Activated T-helper 2 cell treated with anti-CD3 and anti-CD28 coated beads, Interferon-gamma antibody, Interleukin-2, Interleukin-4, amounts not matched to agents 10 μg/mL and 5 μg/mL and 100 μg/mL, durations not matched to agents 14 hours and 24 hours and 36 hours (primary cell): ENCODE measurements at places on chromosomes 4 and X. TPM values are rescaled to one million over a fixed set of nuclear protein-coding genes. Genes with fewer than 3 reads are reported as not detected.

Gene AFM
- not detected in 2 replicates for total RNA-seq

Gene RIPPLY1
- total RNA-seq, result not detected in 2 replicates

Gene PAGE5
- total RNA-seq, result not detected in 2 replicates

Gene HEPH
- not detected in 2 replicates for total RNA-seq

Gene MAGED4
- not detected in 2 replicates for total RNA-seq

Gene GPC4
- total RNA-seq, result not detected in 2 replicates

Gene SPP1
- 0.43 and 0.67 TPM in 2 replicates for total RNA-seq

DNA sequence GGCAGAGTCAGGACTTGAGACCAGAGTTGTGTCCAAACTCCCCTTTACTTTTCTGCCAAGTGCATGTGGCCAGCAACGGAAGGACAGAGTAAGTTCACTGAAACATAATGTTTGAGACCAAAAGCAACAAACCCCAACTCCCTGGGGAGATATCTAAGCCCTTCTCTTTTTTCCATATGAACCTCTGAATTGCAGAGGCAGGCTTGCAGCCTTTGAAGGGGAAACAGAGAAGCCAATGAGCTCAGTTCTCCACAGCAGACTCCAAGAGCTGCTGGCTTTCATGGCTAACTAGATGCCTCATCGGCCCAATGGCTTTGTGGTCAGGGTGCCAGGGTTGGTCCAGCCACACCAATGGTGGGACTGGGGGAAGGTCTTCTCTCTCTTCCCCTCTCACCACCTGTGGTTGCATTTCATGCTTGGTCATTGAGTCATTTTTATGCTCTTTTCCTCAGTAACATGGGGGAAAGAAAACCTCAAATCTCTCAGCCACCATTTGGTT, 34.0 kb downstream of the STARD8 start:
- no peak overlapping the region for H3K27ac ChIP-seq
- H3K36me3 ChIP-seq, result no peaks in the 10 kb centered on the region
- no peaks in the 10 kb centered on the region for H3K27me3 ChIP-seq
- peaks cover 26% of the 10 kb centered on the region for H3K4me1 ChIP-seq

DNA sequence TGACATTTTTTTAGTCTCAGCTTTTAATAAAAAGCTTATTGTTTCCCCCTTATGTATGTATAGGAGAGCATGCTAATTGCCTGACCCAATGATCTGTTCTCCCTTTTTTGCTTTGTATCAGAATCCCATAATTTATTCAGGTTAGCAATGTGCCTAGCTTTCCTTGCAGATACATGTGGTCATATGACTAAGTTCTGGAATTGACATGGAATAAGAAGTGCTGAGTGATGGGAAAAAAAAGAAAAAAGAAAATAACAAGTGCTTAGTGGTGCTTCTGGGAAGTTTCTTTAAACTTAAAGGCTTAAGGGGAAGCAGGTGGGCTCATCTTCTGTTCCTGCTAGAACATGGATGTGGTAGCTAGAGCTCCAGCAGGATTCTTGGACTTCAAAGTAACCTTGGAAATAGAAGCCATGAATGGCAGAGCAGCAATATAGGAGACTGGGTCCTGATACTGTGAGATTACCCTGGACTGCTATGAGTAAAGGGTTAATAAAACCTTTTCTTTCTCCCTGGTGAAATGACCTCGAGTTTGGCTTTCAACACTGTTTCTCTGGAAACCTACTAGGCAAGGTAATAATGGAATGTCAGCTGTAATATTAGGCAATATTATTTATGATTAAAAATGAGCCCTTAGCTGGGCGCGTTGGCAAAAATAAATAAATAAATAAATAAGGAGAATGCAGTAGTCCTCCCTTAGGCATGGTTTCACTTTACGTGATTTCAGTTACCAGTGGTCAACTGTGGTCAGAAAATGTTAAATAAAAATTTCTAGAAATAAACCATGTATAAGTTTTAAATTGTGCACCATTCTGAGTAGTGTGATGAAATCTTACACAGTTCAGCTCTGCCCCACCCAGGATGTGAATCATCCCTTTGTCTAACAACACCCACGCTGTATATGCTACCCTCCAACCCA, 16.7 kb upstream of the RBM41 start:
- peak overlapping the region; percentile 13 for H3K4me3 ChIP-seq
- peak overlapping the region; percentile 65 for H3K27ac ChIP-seq
- DNase-seq, result no peak
- no peaks in the 10 kb centered on the region for H3K27me3 ChIP-seq
- H3K36me3 ChIP-seq, result peaks cover 3% of the 10 kb centered on the region
